ENCODE measurements at places on chromosomes 1 and 21.

DNA sequence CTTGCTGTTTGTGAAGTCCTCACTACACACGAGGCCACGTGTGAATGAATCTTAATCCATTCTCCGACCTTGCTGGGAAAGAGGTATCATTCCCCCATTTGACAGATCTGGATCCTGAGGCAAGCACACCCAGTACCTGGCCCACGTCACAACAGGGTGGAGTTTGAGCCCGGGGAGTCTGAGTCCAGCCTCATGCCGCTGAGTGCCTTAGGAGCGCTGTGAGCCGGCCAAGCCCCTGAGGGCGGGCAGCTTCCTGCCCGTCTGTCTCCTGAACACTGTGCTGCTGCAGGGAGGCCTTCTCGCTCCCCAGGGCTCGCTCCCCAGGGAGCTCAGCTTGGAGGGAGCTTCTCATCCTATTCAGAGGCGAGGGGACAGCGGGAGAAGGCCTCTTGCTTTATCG is 29.7 kb downstream of the SLC45A1 start:
- DNase-seq, result no peak

- no peak for DNase-seq
Observed at GRCh38 chr21:46424621-46425020, 34.1 kb upstream of the DIP2A start.

DNA sequence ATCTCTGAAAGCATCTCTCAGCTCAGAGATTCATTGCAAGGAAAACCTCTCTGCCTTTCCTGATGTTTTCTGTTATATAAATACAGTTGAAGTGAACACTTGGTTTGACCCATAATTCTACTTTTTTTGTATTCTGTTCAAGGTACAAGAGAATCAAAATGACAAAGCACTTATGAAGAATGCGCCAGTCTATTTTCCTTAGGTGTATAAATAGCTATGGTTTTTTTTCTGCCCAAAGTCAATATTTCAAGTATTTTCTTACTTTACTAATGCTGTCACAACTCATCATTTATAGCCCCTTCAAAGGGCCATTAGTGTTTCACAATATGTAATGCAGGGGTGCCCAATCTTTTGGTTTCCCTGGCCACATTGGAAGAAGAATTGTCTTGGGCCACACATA is 142.5 kb upstream of the C1orf105 start:
- DNase-seq, result no peak

DNA sequence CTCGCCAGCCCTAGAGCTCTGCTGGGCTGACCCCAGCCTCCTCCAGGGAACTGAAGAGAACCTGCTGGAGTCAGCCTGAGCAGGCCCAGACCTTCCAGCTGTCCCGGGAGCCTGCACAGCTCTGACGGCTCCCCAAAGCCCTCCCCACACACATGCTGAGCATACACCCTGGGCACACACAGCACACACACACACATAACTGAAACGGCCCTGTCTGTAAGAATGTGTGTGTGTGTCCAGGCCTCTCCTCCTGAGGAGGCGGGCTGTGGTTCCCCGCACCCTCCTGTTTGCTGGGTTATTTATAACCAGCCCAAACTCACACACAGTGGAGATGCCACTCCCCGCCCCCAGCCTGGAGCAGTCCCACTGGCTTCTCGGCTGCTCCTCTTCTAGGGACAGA is 20.2 kb downstream of the SDC3 start:
- DNase-seq, result no peak

- no peak for DNase-seq
Observed at GRCh38 chr1:74933500-74933899, 200.5 kb downstream of the TYW3 start.

DNA sequence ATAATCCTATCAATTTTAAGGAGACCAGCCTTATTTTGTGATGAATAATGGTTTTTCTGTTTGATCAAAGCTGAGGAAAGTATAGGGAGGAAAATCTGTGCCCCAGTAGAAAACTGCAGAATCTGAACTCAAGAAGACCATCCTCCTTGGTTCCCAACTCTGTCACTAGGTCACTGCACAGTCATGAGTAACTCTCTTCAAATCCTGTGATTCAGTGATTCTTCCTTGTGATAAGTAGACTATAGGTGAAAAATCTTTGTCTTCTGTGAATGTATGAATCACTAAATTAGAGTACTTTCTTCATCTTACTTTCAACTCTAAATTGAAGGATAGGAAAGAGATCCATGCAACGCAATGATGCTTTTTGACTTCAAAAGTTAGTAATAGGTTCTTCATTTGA is 13.3 kb upstream of the OR2L5 start:
- DNase-seq, result no peak

- no peak for DNase-seq
Observed at GRCh38 chr1:21852282-21853130, 40.4 kb downstream of the LDLRAD2 start.

GRCh38 chr21:35017256-35017655 is 31.8 kb downstream of the RUNX1 start:
- DNase-seq, result no peak

- no peak for DNase-seq
Observed at GRCh38 chr1:2557482-2558400, 1.6 kb downstream of the TNFRSF14 start.

DNA sequence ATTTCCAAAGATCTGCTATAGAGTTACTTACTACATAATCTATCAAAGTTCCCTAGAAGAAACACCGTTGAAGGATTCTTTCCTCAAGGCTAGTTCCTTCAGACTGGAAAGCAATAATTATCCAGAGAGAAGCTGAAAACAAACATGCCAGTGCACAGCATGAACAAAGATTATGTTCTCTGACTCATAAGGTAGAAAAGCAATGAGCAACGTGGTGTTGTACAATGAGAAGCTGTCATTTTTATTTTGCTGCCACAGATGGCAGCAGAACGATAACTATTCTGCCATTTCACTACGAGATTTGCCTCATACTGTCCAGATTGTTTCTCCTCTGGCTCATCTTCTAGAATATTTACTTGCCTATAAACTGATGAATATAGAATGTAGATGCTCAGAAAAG is 10.7 kb downstream of the EXTL2 start:
- no peak for DNase-seq

GRCh38 chr1:93000291-93000690 is 39.0 kb upstream of the DIPK1A start:
- DNase-seq, result no peak

DNA sequence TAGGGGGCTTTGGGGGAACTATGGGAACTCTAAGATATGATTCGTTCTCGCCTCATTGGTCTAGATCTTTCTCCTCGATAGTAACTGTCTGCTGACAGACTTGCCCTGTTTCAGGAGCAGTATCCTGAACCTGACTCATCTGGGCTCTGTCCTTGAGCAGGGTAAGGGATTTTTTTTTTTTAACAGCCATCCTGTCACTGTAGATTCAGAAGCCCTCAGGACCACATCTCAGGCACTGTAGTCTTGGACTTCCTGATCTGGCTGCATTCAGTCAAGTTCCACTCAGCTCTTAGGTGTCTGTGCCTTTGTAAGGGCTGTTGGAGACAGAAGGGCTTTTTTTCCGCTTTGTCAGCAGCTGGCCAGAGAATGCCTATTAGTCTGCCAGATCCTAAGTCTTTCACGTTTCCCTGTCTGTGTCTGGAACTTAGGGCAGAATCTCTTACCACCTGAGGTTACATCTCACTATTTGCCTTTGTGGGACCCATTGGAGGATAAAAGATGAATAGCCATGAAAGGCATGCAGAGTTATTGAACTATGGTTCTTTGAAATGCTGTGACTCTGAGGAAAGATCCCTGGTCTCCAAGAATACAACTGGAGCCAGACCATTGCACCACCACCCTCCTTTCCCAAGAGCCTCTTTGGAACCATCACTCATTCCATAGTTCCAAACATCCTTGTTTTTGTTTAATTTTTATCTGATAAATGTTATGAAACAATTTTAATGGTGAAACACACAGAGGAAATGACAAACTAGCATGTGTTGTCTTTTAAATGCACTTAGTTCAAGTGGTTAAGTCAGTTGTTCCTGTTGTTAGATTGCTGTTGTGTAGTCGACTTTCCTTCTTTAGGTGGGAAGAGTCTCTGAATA is 49.7 kb upstream of the MACF1 start:
- no peak for DNase-seq

DNA sequence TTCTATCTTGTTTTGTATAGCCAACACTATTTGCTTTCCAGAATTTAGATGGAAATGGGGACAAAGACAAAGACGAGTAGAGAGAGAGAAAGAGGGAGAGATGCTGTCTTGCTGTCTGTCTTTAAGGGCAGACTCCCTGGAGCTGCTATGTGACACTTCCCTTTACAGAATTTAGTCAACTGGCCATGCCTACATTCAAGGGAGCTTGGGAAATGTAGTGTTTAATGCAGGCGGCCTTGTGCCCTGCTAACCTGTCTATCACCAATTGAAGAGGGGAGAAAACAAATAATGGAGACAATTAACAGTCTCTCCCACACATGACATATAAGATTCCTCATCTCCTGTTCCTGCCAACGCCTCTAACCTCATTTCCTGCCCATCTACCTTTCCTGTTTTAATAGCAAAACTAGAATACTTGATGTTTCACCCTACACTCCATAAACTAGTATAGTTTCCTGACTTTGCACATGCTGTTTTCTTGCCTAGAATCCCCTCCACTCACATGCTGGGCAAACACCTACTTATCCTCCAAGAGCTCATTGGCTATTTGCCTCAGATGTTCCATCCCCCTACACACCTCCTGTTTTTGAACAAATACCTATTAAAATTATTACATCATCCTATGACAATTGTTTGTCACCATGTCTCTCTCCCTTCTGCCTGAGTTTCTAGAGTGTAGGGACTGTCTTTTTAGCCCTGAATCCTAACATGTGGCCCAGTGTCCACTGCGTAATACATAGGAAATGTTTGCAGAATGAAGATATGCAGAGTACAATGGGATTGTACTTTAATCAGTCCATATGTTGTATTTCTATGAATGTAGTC is 117.2 kb downstream of the SLC25A24 start:
- no peak for DNase-seq

GRCh38 chr1:33004613-33005012 is 32.1 kb downstream of the AK2 start:
- DNase-seq, result no peak

- DNase-seq, result no peak
Observed at GRCh38 chr1:215526147-215526845, 40.8 kb upstream of the KCTD3 start.

GRCh38 chr1:229851511-229851910 is 215.5 kb upstream of the GALNT2 start:
- no peak for DNase-seq

DNA sequence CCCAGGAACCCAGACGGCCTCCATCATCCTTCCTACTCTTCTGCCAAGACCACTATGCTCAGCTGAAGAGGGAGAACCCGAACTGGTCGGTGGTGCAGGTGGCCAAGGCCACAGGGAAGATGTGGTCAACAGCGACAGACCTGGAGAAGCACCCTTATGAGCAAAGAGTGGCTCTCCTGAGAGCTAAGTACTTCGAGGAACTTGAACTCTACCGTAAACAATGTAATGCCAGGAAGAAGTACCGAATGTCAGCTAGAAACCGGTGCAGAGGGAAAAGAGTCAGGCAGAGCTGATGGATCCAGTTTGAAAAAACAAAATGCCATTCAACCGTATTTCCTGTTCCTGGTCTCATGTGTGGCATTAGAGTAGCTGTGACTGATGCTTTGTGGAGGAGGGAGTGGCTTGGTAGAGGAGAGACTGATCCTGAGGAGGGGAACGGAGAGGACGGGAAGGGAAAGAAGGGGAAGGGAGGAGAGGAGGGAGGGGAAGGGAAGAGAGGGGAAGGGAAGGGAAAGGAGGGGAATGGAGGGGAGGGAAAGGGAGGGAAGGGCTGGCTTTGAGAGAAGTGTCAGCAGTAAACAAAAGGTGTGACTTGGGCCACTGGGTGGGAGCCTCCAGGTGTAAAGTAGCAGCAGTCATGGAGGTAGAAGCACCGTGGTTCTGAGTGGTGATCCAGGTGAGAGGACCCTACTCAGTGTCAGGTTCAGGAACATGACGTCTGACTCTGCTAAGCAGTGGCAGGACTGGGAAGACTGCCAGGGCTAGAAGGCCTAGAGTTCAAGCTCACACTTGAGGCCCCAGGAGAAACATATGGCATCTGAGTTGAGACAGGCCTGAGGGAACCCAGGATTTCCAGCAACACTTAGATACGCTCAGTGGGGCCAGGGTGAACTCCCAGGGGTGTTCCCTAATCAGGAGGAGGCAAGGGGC is 846 bp downstream of the HMGB4 start:
- DNase-seq, result no peak

GRCh38 chr1:224689374-224689773 is 73.3 kb downstream of the CNIH3 start:
- no peak for DNase-seq

DNA sequence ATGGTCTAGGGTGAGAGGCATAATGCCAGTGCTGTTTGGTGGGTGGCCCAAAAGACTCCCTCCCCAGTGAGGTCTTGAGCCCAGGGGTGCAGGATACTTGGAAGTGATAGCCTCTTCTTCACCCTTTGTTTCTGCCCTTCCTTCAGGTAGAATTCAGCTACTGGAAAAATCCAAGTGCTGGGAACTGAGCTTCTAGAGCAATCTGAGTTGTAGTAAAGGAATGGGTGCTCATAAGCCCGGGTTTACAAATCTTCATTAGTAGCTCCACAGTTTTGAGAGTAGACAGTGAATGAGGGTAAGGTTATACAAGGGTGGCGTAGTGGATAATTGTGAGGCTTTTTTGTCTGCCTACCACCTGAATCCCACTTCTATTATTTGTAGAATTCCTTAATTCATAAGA is 29.2 kb upstream of the CD84 start:
- no peak for DNase-seq

- no peak for DNase-seq
Observed at GRCh38 chr1:200134116-200134515, 106.6 kb downstream of the NR5A2 start.

GRCh38 chr1:6625584-6626149 is 999 bp downstream of the THAP3 start:
- DNase-seq, result no peak

GRCh38 chr1:169044296-169044695 is 62.2 kb upstream of the ATP1B1 start:
- DNase-seq, result no peak

GRCh38 chr1:192951691-192952460 is 107.3 kb downstream of the UCHL5 start:
- DNase-seq, result no peak

GRCh38 chr21:37405629-37406028 is 39.1 kb downstream of the DYRK1A start:
- no peak for DNase-seq

DNA sequence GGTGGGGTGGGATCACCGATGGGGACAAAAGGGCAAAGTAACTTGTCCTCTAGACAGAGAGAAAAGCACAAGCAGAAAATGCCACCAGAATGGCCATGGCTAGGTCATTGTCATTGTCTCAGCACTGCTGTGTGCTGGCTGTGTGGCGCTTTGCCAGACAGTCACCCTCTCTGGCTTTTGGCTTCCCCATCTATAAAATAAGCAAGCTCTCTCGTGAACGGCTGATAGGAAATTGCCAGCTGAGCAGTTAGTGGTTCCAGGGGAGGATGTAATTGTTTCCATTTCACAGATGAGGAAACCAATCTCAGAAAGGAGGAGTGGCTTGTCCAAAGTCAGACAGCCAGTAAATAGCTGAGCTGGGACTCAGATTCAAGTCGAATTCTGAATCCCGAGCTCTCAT is 32.5 kb downstream of the PADI2 start:
- DNase-seq, result no peak

GRCh38 chr1:37752213-37752582 is 12.7 kb downstream of the EPHA10 start:
- DNase-seq, result no peak

GRCh38 chr1:93081716-93082115 is 2.6 kb downstream of the MTF2 start:
- DNase-seq, result no peak
